ENCODE measurements at places on chromosomes 6 and 20. TPM values are rescaled to one million over a fixed set of nuclear protein-coding genes. Genes with fewer than 3 reads are reported as not detected.

DNA sequence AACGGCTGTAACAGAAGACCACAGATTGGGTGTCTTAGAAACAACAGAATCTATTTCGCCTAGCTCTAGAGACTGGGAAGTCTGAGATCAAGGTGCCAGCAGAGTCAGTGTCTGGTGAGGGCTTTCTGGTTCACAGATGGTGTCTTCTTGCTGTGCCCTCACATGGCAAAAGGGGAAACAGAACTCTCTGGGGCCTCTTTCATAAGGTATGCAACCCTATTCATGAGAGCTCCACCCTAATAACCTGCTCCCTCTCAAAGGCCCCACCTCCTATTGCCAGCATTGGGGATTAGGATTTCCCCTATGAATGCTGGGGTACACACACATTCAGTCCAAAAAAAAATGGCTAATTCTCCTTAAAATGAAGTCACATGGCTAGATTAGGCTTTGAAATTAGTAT is 10.0 kb downstream of the TXNDC5 start:
- H3K36me3 ChIP-seq, result peaks cover 92% of the 10 kb centered on the region
- no peak overlapping the region for H3K27ac ChIP-seq
- H3K4me1 ChIP-seq, result no peaks in the 10 kb centered on the region

- DNase-seq, result no peak
- H3K36me3 ChIP-seq, result no peaks in the 10 kb centered on the region
- H3K27me3 ChIP-seq, result no peaks in the 10 kb centered on the region
- H3K4me1 ChIP-seq, result peaks cover 7% of the 10 kb centered on the region
Measured at GRCh38 chr6:72826744-72827438, 205.0 kb downstream of the KCNQ5 start.

- no peaks in the 10 kb centered on the region for H3K27me3 ChIP-seq
- no peak overlapping the region for H3K4me3 ChIP-seq
- DNase-seq, result no peak
- peaks cover 98% of the 10 kb centered on the region for H3K36me3 ChIP-seq
Measured at GRCh38 chr6:158766621-158767455, 52.3 kb downstream of the EZR start.

DNA sequence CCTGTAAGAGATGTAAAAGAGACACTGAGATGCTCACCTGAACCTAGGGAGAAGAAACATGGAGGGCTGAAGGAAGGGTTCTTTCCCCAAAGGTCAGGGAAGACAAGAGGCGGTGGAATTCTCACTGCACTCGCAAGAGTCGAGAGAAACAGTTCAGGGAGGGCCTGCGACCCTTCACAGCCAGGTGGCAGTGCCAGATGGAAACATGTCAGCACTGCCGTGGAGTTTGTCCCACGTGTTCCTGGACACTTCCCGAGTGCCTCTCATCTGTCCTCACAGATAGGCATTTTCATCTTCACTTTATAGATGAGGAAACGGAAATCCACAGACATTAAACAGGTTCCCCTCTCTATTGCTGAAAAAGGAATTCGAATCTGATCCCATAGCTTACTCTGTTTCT is 70.4 kb upstream of the SYNJ2 start:
- peaks cover 31% of the 10 kb centered on the region for H3K36me3 ChIP-seq
- no peak for DNase-seq
- no peaks in the 10 kb centered on the region for H3K27me3 ChIP-seq
- no peak overlapping the region for H3K27ac ChIP-seq

- no peak for DNase-seq
- H3K36me3 ChIP-seq, result no peaks in the 10 kb centered on the region
- no peak overlapping the region for H3K4me3 ChIP-seq
Measured at GRCh38 chr6:92541448-92542060, 877.8 kb downstream of the EPHA7 start.

DNA sequence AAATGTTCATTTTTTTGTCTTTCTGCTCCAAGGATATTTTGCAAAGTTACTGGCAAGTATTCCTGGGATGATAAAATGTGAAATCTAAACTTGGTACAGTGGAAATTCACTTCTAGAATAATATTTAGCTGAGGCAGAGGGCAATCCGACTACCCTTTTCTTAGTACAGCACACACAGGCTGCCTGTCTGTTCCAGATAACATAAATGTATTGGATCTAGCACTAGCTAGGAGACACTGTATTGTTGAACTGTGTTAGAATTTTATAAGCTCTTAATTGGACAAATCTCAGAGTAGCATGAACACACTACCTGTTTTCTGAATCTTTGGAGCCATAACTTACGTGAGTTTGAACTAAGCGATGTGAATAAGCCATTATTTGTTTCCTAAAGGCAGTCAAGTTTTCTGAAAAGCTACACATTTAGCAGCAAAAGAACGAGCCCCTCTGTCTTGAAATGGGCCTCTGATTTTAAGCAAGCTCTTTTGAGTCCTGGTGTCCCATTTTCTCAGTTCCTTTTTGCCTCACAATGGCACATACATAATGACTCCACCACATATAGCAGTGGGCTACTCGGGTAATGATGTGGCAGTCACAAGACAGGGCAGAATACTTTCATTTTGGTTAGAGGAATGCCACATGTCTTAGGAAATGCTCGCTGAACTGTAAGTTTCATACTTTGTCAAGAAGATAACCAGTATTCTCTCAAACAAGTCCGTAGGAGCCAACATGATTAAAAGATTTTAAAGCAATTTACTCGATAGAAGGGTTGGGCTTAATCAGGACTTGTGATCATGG is 116.5 kb upstream of the ESR1 start:
- no peak overlapping the region for H3K4me3 ChIP-seq
- H3K27me3 ChIP-seq, result no peaks in the 10 kb centered on the region
- DNase-seq, result no peak
- peaks cover 9% of the 10 kb centered on the region for H3K4me1 ChIP-seq
- H3K36me3 ChIP-seq, result no peaks in the 10 kb centered on the region

- no peak overlapping the region for H3K4me3 ChIP-seq
- H3K36me3 ChIP-seq, result no peaks in the 10 kb centered on the region
- DNase-seq, result peak; percentile 51
- H3K4me1 ChIP-seq, result no peaks in the 10 kb centered on the region
- H3K27me3 ChIP-seq, result no peaks in the 10 kb centered on the region
Measured at GRCh38 chr6:145028144-145028818, 707.0 kb downstream of the EPM2A start.

- H3K27ac ChIP-seq, result peak overlapping the region; percentile 98
- peaks cover 52% of the 10 kb centered on the region for H3K4me1 ChIP-seq
- H3K36me3 ChIP-seq, result no peaks in the 10 kb centered on the region
- peak; percentile 85 for DNase-seq
Measured at GRCh38 chr6:3961581-3962215, 112.5 kb downstream of the FAM50B start.

Gene HEY2
- not detected for total RNA-seq

Gene NR2E1
- total RNA-seq, result 0.03 TPM

Gene HSPA1L
- 0.87 TPM for total RNA-seq

Gene TCF21
- not detected for total RNA-seq

Gene TNFRSF6B
- not detected for total RNA-seq

Data from SJSA1 (cell line).